ENCODE measurements at places on chromosomes 12 and 14.

GRCh38 chr12:111687255-111687654 is 1.4 kb downstream of the ACAD10 start:
- DNase-seq = peak; percentile 37

GRCh38 chr12:95463050-95463449 is 10.9 kb upstream of the METAP2 start:
- no peak for DNase-seq

- no peak for DNase-seq
Measured at GRCh38 chr12:111584959-111585358, 14.2 kb downstream of the ATXN2 start.

- DNase-seq = no peak
Measured at GRCh38 chr12:51890133-51890464, 2.2 kb downstream of the ANKRD33 start.

GRCh38 chr12:45974883-45975282 is 15.5 kb downstream of the SCAF11 start:
- no peak for DNase-seq

DNA sequence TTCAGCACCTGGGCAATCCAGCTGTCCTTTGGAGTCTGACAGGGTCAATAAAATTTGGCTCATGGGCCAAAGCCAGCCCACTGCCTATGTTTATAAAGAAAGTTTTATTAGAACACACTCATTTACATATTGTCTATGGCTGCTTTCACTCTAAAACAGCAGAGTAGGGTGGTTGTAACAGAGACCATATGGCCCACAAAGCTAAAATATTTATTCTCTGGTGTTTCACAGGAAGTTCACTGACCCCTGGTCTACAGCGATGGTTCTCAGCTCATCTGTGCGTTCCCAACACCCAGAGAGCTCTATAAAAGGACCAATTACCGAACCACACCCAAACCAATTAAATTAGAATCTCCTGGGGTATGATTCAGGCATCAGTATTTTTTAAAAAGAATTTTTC is 37.7 kb upstream of the RTRAF start:
- DNase-seq = no peak

GRCh38 chr14:68736471-68736871 is 56.4 kb downstream of the ZFP36L1 start:
- no peak for DNase-seq

- no peak for DNase-seq
Measured at GRCh38 chr14:66228267-66228970, 257.8 kb upstream of the CCDC196 start.

DNA sequence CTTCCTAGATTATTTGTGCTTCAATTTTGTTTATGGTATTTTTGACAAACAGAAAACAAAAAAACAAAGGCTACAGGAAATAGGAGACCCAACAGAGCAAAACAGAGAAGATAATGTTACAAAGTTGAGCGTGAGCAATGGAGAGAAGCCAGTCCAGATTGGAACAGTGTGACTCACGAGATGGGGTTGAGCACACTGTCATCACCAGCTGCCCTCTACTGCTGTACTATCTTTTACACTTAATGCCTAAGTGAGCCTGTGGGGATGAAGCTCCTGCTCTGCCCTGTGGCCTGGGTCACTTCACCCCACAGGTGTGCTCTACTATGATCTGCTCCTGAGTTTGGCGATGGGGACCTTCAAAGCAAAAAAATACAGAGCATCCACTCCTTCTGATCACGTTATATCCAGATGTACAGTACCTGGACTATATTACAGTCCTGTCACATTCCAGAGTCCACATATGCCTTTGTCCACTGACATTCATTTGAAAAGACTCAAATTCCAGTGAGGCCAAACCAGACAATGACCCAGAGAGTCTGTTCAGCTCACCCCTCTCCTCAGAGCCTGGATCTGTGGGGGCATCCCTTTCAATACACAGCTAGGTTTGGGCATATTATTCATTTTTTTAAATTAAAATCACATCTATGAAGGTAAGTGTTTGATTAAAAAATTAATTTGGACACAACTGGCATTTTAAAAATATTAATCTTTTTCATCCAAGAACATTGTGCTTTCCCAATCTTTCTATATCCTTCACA is 4.4 kb downstream of the IPO8 start:
- no peak for DNase-seq

- DNase-seq = no peak
Measured at GRCh38 chr14:61719344-61720293, 24.3 kb downstream of the HIF1A start.

DNA sequence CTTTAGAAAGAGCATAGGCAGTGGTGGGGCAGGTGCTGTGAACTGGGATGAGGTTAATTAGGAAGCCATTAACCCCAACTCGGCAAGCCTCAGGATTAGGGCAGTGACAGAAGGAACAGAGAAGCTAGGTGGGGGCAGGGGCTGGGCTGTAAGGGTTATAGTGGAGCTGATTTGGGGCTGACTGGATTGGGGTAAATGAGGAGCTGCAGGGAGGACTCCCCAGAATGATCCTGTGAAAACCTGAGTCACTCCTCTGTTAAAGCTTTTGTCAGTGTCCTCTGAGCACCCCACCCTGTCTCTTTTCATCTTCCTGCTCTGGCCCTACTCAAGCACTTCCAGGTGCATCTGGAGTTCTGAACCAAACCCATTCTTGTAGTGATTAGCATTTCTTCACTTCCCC is 4.4 kb downstream of the KLC1 start:
- DNase-seq = no peak

GRCh38 chr12:133106253-133106652 is 23.8 kb downstream of the ZNF891 start:
- DNase-seq = no peak

DNA sequence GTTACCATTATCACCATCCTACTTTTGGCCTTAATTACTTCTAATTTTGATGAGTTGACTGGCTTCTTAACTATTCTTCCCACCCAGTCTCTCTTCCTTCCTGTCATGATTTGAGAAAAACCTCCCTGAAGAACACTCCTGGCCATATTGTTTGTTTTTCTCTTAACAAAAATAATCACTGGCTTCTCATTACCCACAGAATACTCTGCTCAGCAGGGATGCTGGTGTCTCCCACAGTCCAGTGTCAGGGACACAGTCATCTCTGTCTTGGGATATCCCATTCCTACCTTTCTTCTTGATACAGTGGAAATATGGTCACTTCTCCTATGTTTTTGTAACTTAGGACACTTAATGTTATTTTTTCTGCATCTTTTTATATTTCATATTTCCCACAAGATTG is 103.7 kb downstream of the SRGAP1 start:
- no peak for DNase-seq

DNA sequence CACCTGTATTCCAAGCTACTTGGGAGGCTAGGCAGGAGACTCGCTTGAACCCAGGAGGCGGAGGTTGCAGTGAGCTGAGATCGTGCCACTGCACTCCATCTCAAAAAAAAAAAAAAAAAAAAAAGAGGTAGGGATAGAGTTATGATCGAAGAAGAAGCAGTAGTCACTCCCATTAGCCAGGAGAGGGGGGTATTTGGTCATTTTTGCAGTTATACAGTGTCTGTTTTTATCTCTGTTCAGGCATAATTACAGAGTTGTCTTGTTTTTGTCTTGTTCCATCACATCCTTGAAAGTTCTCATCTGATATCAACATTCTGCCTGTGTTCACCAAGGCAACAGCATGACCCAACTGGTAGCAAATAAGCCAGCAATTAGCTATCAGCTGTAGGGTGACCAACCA is 98.5 kb upstream of the TMPO start:
- DNase-seq = no peak

GRCh38 chr12:46825591-46826414 is at the start of gene SLC38A4:
SLC38A4 (minus strand) TSS chr12:46825997; CDS start chr12:46793071, 32,926 bp downstream.
- no peak for DNase-seq

DNA sequence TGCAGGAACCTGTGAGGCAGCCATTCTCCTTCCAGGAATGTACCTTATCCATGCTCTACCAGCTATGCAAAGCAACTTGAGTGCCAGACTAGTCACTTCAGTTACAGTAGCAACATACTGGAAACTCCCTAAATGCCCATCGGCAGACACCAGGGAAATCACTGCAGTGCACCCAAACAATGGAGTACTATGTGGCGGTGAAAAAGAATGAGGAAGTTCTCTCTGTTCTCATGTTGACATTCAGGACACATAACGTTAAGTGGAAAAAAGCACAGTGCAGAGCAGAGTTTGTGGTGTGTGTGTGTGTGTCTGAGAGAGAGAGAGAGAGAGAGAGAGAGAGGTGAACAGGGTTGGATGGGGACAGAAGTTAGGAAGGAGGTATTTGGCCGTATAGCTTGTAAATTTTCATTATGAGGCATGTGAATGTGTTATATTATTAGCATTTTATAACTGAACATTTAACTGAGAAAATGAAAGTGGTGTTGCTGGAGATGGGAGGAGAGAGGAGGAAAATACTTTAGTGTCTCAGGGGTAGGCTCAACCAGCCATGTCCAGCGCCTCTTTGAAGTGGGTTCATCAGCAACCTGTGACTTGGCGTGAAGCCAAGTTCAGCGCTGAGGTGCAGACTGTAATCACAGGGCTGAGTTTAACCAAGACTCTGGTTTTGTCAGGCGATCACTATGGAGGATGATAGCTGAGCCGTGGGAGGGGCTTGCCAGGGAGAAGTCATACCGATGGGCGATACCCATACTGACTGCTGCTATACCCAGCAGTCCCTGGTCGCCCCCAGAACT is 17.3 kb downstream of the TNFAIP2 start:
- no peak for DNase-seq

DNA sequence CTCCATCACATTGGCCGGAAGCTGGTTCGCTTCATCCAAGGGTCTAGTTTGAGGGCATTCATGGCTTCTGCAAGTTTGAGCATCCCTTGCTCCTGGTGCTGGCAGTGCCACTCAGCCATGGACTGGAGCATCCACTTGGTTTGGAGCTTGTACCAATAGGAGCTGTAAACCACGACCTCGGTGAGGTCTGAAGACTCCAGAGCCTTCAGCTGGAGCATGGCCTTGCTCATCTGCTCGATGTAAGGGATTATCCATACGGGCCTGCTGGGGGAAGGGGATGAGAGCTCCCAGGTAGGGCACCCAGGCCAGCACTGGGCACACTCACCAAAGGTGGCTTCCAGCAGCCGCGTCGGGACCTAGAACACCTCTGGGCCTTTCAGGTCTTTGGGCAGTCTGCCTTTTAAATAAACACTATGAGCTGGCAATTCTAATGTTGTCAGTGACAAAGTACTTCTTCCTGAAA is 13.5 kb downstream of the FOS start:
- DNase-seq = no peak

DNA sequence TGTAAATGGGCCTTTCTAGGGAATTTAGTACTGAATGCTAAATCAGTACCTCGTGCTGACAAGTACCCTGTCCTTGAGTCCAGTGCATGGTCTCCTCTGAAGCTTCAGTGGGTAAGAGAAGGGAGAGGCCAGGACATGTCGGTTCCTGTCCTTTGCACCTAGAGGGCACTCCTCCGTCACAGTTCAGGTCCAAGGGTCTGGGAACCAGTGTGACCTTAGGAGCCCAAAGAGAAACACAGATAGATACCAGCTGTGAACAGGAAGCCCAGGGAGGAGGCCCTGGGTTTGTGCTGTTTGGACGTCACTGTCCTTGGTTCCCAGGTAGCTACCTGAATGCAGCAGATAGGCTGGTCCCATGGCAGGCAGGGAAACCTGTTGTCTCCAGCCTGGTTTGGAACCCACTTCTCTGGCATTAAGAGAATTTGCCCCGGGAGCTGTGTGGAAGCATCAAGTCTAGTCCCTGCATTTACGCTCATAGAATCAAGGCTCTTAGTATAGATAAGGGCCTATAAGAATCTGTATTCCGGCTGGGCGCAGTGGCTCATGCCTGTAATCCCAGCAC is 3.9 kb upstream of the FGF23 start:
- no peak for DNase-seq

DNA sequence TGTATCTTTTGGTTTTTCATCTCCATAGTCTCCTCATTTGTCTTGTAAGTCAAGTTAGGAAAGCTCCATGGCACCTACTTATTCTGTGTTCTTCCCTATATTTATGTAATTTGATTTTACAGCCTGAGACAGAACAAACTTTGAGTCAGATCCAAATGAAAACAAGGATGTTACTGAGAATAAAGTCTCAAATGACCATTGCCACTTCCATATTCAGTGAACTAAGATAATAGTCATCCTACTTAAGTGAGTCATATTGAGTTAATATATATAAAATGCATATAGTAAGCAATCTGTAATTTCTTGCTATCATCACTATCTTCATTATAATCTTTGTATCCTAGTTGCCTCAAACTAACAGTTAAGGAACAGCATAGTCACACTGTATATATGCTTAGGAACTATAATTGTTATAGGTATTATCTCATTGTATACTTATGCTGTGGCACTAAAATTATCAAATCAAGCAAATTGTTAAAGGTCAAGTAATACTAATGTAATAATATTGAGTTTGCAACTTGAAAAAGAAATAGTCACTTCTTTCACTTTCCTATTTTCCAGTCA is 30.8 kb downstream of the TMTC3 start:
- DNase-seq = no peak

- no peak for DNase-seq
Measured at GRCh38 chr12:23847857-23848256, 101.6 kb downstream of the SOX5 start.

DNA sequence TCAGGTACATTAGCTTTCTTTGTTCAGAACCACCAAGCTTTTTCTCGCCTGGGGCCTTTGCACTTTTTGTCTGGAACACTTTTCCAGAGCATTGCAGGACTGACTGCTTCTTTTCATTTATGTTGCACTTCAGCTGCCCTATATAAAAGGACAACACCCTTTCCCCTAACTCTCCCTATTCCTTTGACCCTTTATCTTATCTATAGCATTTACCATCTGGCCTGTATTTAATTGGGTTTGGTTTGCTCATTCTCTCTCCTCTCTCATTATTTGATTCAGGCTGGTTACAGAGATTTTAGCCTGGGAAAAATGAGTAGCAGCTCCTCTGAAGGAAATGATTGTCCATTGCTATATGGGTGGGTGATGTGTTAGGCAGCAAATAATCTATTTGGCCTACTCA is 165.4 kb downstream of the KICS2 start:
- DNase-seq = no peak

DNA sequence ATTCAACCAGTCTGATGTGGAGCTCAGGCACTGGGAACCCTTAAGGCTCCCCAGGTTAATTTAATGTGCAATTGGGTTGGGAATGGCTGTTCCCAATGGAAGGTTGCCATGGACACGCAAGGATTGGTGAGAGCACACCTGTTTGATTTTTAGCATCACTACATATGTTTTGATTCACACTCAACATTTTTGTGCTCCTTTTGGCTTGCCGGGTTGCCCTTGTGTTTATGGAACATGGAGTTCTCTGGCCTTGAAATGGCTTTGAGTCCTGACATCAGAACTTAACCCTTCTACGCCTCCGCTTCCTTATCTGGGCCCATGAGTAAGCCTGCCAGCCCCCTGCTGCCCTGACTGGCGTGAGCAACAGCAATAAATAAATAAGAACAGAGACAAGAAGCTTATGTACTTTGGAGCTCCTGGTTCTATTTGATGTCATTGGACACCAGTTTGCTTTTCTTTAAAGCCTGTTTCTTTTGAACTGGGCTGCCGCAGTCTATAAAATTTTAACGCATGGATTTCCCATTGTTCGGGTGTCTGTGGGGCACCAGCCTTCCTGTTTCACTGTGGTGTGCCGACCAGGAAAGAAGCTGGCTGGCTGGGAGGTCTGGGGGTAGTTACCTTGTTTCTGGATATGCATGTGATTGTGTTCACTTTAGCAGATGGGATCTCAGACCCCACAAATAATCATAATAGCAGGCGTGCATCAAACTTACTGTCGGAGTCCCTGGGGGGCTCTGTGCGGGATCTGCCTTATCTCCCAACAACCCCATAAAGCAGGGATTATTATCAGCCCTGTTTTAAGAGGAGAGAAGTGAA is 27.8 kb downstream of the TBX3 start:
- no peak for DNase-seq

- peak; percentile 80 for DNase-seq
Measured at GRCh38 chr14:105532735-105533141, 6.4 kb downstream of the TMEM121 start.

All from GM12891 (cell line).